Endothelial cell of umbilical vein (primary cell): ENCODE measurements at places on chromosomes 2 and 18. TPM values are rescaled to one million over a fixed set of nuclear protein-coding genes. Genes with fewer than 3 reads are reported as not detected.
A peak's percentile ranks its signal among the peaks of the same experiment; 100 is the strongest.

Gene KIF1A
- 0.64 TPM in 1 of 2 replicates, not detected in the other for total RNA-seq

Gene CIB4
- total RNA-seq: not detected in 2 replicates

Gene SULT1C2
- not detected in 2 replicates for total RNA-seq

Gene AMER3
- total RNA-seq: not detected in 2 replicates

Gene ESPNL
- not detected in 2 replicates for total RNA-seq

Gene MTCL1
- total RNA-seq: 36.7 and 75.7 TPM in 2 replicates

Gene DSC3
- total RNA-seq: 0.18 and 0.23 TPM in 2 replicates

GRCh38 chr2:212528106-212528856 is 10.3 kb downstream of the ERBB4 start:
- no peaks in the 10 kb centered on the region for H3K27me3 ChIP-seq
- DNase-seq: no peak
- no peaks in the 10 kb centered on the region for H3K36me3 ChIP-seq

DNA sequence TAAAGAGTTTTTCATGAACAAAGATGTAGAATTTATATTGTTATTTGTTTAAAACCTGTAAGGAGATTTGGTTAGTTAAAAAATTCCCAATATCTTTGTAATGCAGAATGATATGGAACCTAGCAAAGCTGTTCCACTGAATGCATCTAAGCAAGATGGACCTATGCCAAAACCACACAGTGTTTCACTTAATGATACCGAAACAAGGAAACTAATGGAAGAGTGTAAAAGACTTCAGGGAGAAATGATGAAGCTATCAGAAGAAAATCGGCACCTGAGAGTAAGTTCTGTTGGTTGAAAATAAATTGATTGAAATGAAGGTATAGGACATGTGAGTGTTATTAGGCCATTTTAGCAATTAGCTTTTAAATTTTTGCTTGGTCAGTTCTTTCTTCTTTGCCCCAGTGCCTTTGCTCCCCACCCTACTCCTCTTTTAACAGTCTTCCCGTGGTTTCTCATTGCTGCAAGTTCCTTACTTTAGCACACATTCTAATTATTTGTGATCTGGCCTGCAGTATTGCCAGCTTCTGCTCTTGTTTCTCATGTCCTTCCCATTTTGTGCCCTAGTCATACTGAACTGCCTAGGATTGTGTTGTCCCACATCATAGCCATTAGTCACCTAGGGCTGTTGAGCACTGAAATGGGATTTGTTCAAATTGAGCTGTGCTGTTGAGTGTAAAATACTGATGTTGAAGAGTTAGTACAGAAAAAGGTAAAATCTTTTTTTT is 36.6 kb downstream of the VAPA start:
- DNase-seq: no peak
- no peak overlapping the region for H3K4me3 ChIP-seq
- no peaks in the 10 kb centered on the region for H3K27me3 ChIP-seq
- H3K4me1 ChIP-seq: no peaks in the 10 kb centered on the region
- no peak overlapping the region for H3K27ac ChIP-seq
- H3K36me3 ChIP-seq: peaks cover 18% of the 10 kb centered on the region

- H3K4me1 ChIP-seq: no peaks in the 10 kb centered on the region
- no peak overlapping the region for H3K27ac ChIP-seq
- H3K4me3 ChIP-seq: no peak overlapping the region
- no peak for DNase-seq
These were observed 243.2 kb upstream of the HDAC4 start for GRCh38 chr2:239644011-239644410.

GRCh38 chr18:10303171-10303570 is 151.3 kb upstream of the APCDD1 start:
- no peak overlapping the region for H3K27ac ChIP-seq
- H3K4me3 ChIP-seq: no peak overlapping the region
- H3K36me3 ChIP-seq: no peaks in the 10 kb centered on the region
- H3K4me1 ChIP-seq: no peaks in the 10 kb centered on the region
- no peak for DNase-seq
- peaks cover 14% of the 10 kb centered on the region for H3K27me3 ChIP-seq

DNA sequence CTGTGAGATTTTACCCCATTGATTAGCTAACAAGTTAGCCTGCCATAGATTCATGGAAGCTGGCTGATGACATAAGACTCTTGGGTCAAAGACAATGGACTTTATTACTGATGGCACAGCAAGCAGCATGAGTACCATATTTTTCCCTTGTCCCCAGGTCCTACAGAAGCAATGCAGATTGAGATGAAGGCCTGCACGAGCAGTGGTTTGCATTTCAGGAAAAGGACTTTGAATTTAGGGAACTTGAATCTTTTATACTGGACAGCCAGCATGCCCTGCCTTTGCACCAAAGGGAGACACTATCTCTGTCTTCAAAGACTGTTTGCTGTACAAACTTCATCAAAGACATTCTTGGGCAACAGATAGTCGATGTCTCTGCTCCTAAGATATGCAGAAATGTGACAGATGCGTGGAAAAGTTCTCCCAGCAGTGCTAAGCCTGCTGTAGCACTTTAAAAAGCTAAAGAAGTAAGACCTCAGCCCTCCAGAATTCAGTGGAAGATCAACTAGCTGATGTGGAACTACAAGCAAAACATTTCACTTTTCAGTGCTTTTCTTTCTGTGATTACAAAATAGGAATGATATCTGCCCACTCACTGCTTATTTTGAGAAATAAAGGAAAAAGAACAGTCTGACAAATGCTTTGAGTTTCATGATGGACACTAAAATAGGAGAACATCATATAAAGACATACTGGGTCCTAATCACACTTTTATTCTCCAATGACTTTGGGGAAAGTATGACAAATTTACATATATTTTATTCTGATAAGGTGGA is 44.4 kb upstream of the TANK start:
- no peaks in the 10 kb centered on the region for H3K36me3 ChIP-seq
- no peak for DNase-seq
- no peaks in the 10 kb centered on the region for H3K27me3 ChIP-seq
- no peaks in the 10 kb centered on the region for H3K4me1 ChIP-seq
- no peak overlapping the region for H3K27ac ChIP-seq

DNA sequence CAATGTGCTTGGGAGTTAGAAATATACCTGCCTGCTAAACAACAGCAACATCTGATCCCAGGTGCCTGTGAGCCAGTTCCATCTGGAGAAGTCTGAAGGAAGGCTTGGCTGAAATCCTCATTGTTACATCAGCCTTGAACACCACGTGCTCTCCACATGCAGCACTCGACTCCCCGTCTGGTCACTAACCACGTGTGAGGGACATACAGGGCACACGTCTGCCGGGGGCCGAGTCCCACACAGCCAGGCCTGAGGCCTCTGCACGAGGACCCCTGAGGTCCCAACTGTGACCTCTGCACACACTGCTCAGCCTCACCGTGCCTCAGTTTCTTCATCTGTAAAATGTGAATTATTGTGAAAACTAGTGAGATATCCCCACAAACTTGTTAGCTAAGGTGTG is 236.5 kb upstream of the SALL3 start:
- no peak for DNase-seq
- no peak overlapping the region for H3K4me3 ChIP-seq
- H3K27ac ChIP-seq: no peak overlapping the region
- no peaks in the 10 kb centered on the region for H3K4me1 ChIP-seq

DNA sequence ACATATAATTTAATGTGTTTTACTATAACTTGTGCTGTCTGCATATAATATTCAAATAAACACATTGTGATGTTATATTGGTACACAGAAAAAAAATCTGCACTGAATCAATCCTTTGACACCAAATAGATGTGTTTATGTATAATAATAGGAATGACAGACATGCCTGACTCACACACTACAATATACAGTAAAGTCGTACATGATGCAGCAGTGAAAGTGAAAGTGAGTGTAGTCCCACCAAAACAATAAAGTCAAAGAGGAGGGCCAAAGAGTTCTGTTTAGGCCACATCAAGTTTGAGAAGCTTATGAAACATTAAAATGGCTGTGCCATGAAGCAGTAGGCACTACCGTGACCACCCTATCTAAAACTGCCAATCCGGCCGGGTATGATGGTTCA is 8.2 kb upstream of the RBM44 start:
- H3K27me3 ChIP-seq: no peaks in the 10 kb centered on the region
- no peak overlapping the region for H3K4me3 ChIP-seq
- no peaks in the 10 kb centered on the region for H3K4me1 ChIP-seq

GRCh38 chr2:55948176-55948923 is 24.8 kb upstream of the EFEMP1 start:
- peak; percentile 62 for DNase-seq
- no peak overlapping the region for H3K4me3 ChIP-seq
- no peaks in the 10 kb centered on the region for H3K27me3 ChIP-seq
- no peaks in the 10 kb centered on the region for H3K36me3 ChIP-seq
- no peak overlapping the region for H3K27ac ChIP-seq

DNA sequence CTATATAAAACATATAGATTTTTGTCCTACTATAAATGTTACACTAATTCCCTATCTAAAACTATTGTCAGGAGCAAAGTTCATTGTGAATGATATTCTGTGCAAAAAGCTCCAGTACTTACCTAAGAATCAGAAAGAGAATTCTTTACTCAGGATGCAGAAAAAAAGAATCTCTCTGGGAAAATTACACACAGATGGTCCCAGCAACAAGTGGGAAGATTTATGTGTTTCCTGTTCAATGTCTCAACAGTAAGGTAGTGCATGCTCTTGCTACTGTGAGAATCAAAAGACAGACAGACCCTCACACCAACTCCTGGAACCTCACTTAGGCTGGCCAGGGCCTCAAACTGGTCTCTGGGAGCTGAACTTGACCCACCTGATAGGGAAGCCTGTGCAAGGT is 11.2 kb upstream of the NAPG start:
- H3K27me3 ChIP-seq: peaks cover 47% of the 10 kb centered on the region
- H3K4me3 ChIP-seq: no peak overlapping the region
- H3K27ac ChIP-seq: no peak overlapping the region
- no peak for DNase-seq
- no peaks in the 10 kb centered on the region for H3K4me1 ChIP-seq

GRCh38 chr2:53715568-53715967 is 52.0 kb upstream of the CHAC2 start:
- H3K36me3 ChIP-seq: no peaks in the 10 kb centered on the region
- H3K4me1 ChIP-seq: peaks cover 2% of the 10 kb centered on the region
- H3K27me3 ChIP-seq: no peaks in the 10 kb centered on the region
- H3K27ac ChIP-seq: no peak overlapping the region
- peak; percentile 39 for DNase-seq

DNA sequence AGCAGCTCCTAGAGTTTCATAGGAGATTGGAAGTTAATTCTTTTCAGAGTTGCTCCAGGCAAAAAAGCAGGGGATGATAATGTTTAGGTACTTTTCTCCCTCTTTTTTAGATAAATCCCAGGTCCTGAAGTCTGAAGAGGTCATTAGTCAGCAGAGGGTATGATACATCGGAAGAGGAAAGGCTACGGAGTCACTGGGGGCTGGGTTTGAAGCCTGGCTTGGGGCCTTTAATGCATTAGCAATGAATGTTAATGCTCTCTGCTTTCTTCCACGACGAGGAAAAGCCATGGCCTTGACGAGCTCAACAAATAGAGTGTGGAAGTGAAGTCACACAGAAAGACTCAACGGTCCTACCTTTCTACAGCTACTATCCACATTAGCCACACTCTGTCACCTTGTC is 235.1 kb downstream of the NCKAP5 start:
- no peak overlapping the region for H3K4me3 ChIP-seq
- no peaks in the 10 kb centered on the region for H3K27me3 ChIP-seq
- no peaks in the 10 kb centered on the region for H3K4me1 ChIP-seq
- no peak overlapping the region for H3K27ac ChIP-seq

GRCh38 chr2:205704127-205704741 is 21.9 kb downstream of the NRP2 start:
- H3K4me3 ChIP-seq: no peak overlapping the region
- H3K36me3 ChIP-seq: peaks cover 11% of the 10 kb centered on the region
- peak overlapping the region; percentile 2 for H3K27ac ChIP-seq
- DNase-seq: peak; percentile 44
- H3K27me3 ChIP-seq: no peaks in the 10 kb centered on the region
- H3K4me1 ChIP-seq: peaks cover 91% of the 10 kb centered on the region

GRCh38 chr2:232308986-232309385 is 69.6 kb upstream of the ALPP start:
- H3K27me3 ChIP-seq: no peaks in the 10 kb centered on the region
- no peak overlapping the region for H3K27ac ChIP-seq
- no peaks in the 10 kb centered on the region for H3K36me3 ChIP-seq
- no peak for DNase-seq

GRCh38 chr18:8933714-8934284 is 168.7 kb upstream of the NDUFV2 start:
- no peaks in the 10 kb centered on the region for H3K36me3 ChIP-seq
- H3K4me3 ChIP-seq: no peak overlapping the region
- H3K27me3 ChIP-seq: peaks cover 5% of the 10 kb centered on the region
- no peak overlapping the region for H3K27ac ChIP-seq

GRCh38 chr2:77192811-77193289 is 329.3 kb downstream of the LRRTM4 start:
- H3K36me3 ChIP-seq: no peaks in the 10 kb centered on the region
- no peak overlapping the region for H3K4me3 ChIP-seq
- no peak overlapping the region for H3K27ac ChIP-seq
- DNase-seq: no peak
- no peaks in the 10 kb centered on the region for H3K27me3 ChIP-seq

- no peak overlapping the region for H3K4me3 ChIP-seq
- no peaks in the 10 kb centered on the region for H3K27me3 ChIP-seq
- peaks cover 2% of the 10 kb centered on the region for H3K4me1 ChIP-seq
- H3K27ac ChIP-seq: no peak overlapping the region
These were observed 8.5 kb downstream of the HS6ST1 start for GRCh38 chr2:128310094-128310716.

- H3K36me3 ChIP-seq: no peaks in the 10 kb centered on the region
- H3K4me3 ChIP-seq: peak overlapping the region; percentile 75
- no peak for DNase-seq
- H3K4me1 ChIP-seq: peaks cover 18% of the 10 kb centered on the region
- peaks cover 15% of the 10 kb centered on the region for H3K27me3 ChIP-seq
These were observed 719 bp downstream of the SMAD2 start for GRCh38 chr18:47929681-47930198.

DNA sequence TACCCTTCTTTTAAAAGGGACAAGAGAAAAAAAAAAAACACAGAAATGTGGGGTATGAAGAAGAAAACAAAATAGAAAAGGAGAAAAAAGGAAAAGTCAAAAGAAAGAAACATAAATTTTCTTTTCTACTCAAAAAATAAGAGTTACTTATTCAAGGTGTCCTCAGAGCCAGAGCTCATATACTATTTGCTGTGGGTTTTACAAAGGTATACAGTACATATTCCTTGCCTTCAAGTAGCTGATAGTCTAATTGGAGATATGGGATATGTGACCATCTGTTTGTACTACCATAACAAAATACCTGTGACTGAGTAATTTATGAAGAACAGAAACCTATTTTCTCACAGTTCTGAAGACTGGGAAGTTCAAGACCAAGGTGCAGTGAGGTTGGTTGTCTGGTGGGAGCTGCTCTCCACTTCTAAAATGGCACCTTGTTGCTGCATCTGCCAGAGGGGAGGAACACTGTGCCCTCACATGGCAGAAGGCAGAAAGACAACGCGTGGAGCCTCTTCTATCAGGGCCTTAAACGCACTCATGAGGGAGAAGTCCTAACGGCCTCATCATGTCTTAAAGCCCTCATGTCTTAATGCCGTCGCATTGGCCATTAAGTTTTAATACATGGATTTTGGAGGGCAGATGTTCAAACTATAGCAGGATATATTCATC is 33.9 kb downstream of the NBAS start:
- no peak for DNase-seq
- H3K27me3 ChIP-seq: no peaks in the 10 kb centered on the region
- H3K4me3 ChIP-seq: no peak overlapping the region
- no peak overlapping the region for H3K27ac ChIP-seq
- H3K36me3 ChIP-seq: peaks cover 5% of the 10 kb centered on the region
